Activated T-helper 1 cell treated with anti-CD3 and anti-CD28 coated beads, Interleukin-12 subunit alpha, Interleukin-12 subunit beta, Interleukin-2, Interleukin-4 antibody, amounts not matched to agents 30 ng/mL and 10 ng/mL and 1 ng/mL, durations not matched to agents 14 hours and 24 hours and 36 hours (primary cell): ENCODE measurements at places on chromosomes 2 and 18. TPM values are rescaled to one million over a fixed set of nuclear protein-coding genes. Genes with fewer than 3 reads are reported as not detected.

DNA sequence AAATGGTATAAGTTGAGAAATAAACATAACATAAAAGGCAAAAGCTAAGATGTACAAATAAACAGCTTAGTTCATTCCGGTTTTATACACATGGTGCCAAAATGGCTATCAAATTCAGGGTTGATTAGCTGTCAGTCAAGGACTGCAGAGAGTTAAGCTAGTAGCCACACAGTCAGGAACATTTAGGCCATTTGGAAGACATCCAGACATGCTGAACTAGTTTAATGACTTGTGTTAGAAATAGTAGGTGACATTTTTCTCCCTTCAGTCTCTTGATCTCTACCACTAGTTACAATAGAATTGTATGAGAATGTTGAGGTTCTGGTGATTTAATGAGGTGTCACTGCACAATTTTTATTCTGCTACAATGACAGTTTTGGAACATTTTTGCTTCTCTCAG, 394.4 kb upstream of the SPHKAP start:
- DNase-seq: no peak
- H3K27me3 ChIP-seq: no peaks in the 10 kb centered on the region
- H3K27ac ChIP-seq: no peak overlapping the region
- H3K4me1 ChIP-seq: no peaks in the 10 kb centered on the region
- no peak overlapping the region for H3K4me3 ChIP-seq
- H3K36me3 ChIP-seq: no peaks in the 10 kb centered on the region

The NPHP1 gene
- total RNA-seq: 0.12 and 0.70 TPM in 2 replicates

The BMP10 gene
- total RNA-seq: not detected in 2 replicates

The AGXT gene
- not detected in 2 replicates for total RNA-seq

DNA sequence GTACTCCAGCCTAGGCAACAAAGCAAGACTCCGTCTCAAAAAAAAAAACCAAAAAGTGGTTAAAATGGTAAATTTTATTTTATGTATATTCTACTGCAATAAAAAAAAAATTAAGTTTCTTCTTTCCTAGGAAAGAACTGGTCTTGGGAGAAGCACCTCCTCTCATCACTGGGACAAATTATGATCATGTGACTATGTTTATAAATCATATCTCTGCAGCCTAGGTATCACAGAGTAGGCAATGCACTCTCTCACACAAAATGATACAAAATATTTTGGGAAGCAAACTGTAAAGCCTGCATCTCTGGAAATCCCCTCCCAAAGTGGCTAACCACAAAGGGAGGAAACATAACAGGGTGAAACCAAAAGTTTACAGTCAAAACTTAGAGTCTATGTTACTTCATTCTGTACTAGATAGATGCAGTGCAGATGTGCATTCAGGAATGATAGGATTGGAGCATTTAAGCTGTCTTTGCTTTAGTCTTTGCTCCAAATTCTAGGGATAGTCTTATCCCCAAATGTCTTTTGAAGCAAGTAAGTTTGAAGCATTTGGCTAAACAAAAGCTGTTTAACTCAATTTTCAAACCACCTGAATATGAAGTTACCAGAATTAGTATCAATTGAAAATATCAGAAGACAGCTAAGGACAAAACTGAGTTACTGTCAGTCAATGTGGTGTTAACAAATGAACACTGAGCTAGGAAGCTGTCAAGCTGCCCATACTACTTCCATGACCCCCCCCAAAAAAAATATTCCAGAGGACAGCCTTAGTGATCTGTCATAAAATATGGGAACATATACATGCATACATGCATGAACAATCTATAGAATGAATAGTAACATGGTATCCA, 21.1 kb upstream of the MALT1 start:
- H3K36me3 ChIP-seq: peaks cover 21% of the 10 kb centered on the region
- H3K4me1 ChIP-seq: peaks cover 65% of the 10 kb centered on the region
- peak; percentile 73 for DNase-seq
- no peaks in the 10 kb centered on the region for H3K27me3 ChIP-seq
- H3K27ac ChIP-seq: peak overlapping the region; percentile 69
- peak overlapping the region; percentile 6 for H3K4me3 ChIP-seq

The RAB12 gene
- total RNA-seq: 18.9 and 19.2 TPM in 2 replicates

- H3K36me3 ChIP-seq: peaks cover 28% of the 10 kb centered on the region
- H3K27ac ChIP-seq: peak overlapping the region; percentile 97
- H3K4me1 ChIP-seq: peaks cover 85% of the 10 kb centered on the region
- peak overlapping the region; percentile 73 for H3K4me3 ChIP-seq
- peak; percentile 19 for DNase-seq
Measured at GRCh38 chr2:126664234-126664633, 8.3 kb downstream of the GYPC start.

DNA sequence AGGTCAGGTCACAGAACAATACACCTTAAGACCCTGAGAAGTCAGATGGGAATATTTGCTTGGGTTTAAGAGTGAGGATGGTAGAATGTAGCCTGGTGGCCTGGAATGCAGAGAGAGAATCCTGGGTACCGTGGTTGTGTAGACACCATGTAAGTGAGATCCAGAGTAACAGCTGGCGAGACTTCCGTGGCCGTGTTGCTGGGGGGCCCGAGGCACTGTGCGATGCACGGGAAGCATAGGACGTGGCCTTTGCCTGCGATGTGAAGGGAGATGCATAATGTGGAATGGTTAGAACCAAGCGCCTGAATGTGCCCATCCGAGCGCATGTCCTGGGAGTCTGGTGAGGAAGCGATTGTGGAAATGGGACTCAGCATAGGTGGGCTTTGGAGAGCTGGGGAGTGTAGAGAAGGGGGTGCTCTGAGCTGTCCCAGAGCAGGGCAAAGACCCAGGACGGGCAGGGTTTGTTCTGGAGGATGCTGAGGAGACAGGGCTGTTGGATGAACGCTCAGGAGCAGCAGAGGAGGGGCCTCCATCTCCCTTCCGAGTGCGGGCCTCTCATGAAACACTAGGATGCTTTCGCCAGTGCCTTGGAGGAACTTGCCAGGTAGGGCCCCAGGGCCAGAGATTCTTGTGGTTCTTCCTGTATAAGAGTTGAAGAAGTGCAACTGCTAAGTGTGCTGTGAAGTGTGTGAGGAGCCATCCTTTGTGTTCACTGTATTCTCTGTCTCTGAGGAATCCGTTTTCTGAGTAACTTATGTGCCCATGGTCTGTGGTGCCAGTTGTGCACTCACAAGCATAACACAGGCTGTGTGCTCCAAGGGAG, 7.1 kb downstream of the RNF144A start:
- DNase-seq: no peak
- H3K4me1 ChIP-seq: peaks cover 46% of the 10 kb centered on the region
- peaks cover 8% of the 10 kb centered on the region for H3K27me3 ChIP-seq
- no peak overlapping the region for H3K4me3 ChIP-seq

GRCh38 chr2:8502316-8502715, 179.5 kb upstream of the ID2 start:
- no peaks in the 10 kb centered on the region for H3K27me3 ChIP-seq
- peaks cover 25% of the 10 kb centered on the region for H3K4me1 ChIP-seq
- H3K36me3 ChIP-seq: no peaks in the 10 kb centered on the region
- no peak for DNase-seq

DNA sequence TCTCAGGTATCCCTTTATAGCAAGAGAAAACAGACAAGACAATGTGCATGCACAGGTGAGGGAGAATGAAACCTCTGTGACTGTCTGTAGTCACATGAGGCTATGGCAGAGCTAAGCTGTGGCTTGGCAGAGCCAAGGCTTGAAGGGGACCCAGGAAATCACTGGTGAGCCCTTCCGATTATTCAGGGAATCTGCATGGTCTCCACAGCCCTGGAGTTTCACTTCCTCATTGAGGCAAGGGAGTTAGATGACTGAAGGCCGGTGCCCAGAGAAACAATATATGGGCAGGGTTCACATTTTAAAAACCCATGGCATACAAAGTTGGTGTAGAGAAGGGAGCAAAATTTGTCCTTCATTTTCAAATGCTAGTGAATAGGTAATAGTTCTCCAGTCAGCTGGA, 144.4 kb upstream of the REV1 start:
- H3K4me3 ChIP-seq: no peak overlapping the region
- H3K27me3 ChIP-seq: no peaks in the 10 kb centered on the region
- H3K36me3 ChIP-seq: no peaks in the 10 kb centered on the region
- H3K4me1 ChIP-seq: no peaks in the 10 kb centered on the region
- H3K27ac ChIP-seq: no peak overlapping the region

The RAMP1 gene
- total RNA-seq: 19.4 and 21.1 TPM in 2 replicates

GRCh38 chr2:231373786-231374349, 21.6 kb upstream of the B3GNT7 start:
- H3K27ac ChIP-seq: no peak overlapping the region
- no peak for DNase-seq
- no peaks in the 10 kb centered on the region for H3K4me1 ChIP-seq
- no peak overlapping the region for H3K4me3 ChIP-seq

DNA sequence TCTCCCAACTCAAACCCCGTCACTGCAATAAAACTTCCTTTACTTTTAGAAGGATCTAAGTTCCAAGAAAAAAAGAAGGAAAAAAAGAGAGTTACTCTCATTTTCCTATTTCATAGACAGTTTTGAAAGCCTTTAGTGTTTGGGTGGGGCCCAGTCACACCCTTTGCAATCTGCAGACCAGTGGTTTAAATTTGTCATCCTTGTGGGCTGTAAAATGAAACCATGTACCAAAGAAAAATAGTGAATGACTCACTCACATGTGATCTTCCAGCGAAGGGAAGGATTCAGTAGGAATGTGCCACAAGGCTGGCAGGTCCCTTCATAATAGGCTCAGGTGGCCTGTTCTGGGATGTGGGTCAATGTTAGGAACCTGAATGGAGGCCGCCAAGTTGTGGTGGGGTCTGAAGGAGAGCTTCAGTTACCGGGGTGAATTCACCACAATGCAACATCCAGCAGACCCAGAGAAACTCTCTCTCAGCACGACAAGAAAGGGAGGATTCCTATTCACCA, 28.3 kb downstream of the ANXA4 start:
- DNase-seq: peak; percentile 26
- H3K36me3 ChIP-seq: peaks cover 26% of the 10 kb centered on the region
- H3K27ac ChIP-seq: peak overlapping the region; percentile 81
- peaks cover 80% of the 10 kb centered on the region for H3K4me1 ChIP-seq

The FHOD3 gene
- not detected in 2 replicates for total RNA-seq

The MAL gene
- total RNA-seq: 264 and 272 TPM in 2 replicates
